NCI-H1105 (cell line): ENCODE measurements at places on chromosomes 5 and 9.

GRCh38 chr5:95842854-95843544, 20.5 kb upstream of the GLRX start:
- no peak for DNase-seq

GRCh38 chr9:82706786-82707185, 356.2 kb downstream of the RASEF start:
- DNase-seq = no peak

DNA sequence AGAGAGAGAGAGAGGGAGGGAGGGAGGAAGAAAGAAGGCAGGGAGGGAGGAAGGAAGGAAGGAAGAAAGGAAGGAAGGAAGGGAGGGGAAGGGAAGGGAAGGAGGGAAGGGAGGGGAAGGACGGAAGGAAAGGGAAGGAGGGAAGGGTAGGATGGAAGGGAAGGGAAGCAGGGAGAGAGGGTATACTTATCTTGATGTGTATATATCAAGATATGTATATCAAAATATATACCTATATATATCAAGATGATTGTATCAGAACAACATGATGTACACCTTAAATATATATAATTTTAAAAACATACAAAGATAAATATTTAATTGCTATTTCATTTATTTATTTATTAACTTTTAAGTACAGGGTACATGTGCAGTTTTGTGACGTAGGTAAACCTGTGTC, 96.8 kb upstream of the ADAMTS16 start:
- DNase-seq = no peak

GRCh38 chr9:93710370-93710723, 134.0 kb downstream of the PHF2 start:
- DNase-seq = no peak

DNA sequence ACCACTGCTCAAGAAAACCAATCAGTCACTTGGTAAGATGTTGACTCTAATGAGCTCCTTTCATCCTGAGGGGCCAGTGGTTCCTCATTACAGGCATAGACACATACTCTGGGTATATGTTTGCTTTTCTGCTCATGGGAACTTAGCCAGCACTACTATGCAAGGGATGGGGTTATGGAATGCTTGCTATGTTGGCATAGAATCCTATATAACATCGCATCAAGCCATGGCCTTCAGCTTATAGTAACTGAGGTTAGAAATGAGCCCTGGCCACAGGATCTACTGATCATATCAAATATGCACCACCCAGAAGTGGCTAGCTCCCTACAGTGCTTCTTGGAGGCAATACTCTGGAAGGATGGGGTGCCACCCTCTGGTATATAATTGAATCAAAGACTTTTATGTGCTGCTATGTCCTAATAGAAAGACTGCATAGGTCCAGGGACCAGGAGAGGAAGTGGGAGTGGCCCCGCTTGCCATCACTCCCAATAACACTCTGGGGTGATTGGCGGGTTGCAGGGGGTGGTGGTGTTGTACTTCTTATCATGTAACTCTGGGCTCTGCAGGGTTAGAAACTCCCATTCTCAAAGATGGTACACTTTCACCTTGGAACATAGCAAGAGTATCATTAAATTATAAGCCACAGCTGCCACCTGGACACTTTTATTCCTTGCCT, 70.3 kb downstream of the ZNF366 start:
- no peak for DNase-seq

- peak; percentile 16 for DNase-seq
Measured at GRCh38 chr9:121075251-121076036, 689 bp downstream of the CNTRL start.

GRCh38 chr5:75891736-75892135, 174.5 kb upstream of the POC5 start:
- no peak for DNase-seq

DNA sequence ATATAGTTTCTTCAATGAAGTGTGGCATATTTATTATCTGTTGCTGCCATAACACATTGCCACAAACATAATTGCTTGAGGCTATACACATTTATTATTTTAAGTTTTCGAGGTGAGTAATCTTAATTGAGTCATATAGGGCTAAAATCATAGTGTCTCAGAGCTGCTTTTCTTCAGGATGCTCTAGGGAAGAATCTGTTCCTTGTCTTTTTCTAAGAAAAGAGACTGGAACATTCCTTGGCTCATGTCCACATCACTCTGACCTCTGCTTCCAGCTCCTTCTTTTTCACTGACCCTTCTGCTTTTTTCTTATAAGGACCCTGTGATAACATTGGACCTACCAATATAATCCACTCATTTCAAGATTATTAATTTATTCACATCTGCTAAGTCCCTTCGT, 632.4 kb upstream of the TYRP1 start:
- DNase-seq = no peak

DNA sequence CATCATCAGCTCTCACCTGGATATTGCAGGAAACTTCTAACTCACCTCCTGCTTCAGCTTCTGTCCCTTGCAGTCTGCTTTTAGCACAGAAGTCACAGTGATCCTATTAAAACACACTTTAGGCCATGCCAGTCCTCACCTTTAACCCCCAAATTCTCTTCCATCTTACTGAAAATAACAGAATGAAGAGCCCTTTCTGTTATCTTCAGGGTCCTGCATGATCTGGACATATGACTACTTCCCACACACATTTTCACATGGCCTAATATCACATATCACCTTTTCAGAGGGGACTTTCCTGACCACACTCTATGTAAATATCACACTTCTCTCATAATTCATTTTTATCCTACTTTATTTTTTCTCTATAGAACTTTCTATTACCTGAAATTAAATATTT, 550.6 kb upstream of the CLINT1 start:
- no peak for DNase-seq

DNA sequence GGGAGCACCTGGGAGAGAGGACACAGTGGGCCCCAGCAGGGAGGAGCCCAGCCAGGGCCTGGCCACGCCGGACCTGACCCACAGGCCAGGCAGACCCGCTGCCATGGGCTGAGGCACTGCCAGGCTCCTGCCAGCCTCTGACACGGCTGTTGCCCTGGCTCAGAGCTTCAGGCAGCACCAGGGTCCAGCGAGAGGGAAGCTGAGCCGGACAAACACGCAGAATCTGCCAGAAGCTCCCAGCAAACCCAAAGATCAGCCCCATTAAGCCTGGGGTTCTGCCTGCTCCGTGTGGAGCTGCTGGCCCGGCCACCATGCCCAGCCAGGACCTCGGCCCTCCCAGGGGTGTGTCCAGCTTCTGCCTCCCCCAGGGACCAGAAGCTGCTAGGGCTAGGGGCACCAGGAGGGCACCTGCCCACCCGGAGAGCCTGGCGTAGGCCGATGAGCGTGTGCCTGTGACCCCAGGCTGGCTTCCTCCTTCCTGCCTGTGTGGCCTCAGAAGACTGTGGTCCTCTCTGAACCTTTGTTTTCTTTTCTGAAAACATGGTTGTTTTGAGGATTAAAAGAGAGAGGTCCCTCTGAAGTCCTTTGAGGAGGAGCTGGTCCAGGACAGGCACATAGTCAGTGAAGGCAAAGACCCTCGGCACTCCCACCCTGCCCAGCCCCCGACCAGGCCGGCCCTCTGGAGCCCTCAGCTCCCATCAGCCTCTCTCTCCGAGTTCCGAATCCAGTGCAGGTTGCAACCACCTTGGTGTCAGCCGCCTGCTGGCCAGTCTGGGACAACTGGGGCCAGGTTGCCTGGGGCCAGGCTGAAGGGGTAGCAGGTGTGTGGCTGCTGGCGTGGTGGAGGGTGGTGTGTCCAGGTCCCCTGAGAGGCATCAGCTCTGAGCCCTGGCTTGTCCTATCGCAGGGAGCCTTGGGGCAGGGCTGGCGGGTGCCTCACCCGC, 39.6 kb downstream of the KCNT1 start:
- no peak for DNase-seq

DNA sequence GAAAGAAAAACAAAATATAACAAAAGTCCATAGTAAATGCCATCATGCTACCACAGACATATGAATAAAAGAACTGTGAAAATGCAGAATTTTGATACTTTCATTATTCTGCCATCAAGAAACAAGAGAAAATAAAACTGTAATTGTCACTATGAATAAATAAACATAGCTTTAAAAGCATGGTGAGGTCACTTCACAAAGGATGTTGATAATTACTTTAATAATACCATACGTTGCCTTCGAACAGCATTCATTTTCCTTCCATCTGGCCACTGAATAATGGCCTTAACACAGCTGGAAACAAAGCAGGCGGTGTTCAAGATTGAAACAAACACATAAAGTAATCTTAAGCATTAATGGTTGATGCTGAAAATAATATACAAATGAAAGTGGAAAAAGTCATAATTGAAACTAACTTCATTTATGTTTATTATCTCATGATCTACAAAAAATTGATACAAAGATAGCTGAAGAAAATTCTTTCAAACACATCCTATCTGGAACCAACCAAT, 102.0 kb downstream of the AGTPBP1 start:
- DNase-seq = peak; percentile 10

DNA sequence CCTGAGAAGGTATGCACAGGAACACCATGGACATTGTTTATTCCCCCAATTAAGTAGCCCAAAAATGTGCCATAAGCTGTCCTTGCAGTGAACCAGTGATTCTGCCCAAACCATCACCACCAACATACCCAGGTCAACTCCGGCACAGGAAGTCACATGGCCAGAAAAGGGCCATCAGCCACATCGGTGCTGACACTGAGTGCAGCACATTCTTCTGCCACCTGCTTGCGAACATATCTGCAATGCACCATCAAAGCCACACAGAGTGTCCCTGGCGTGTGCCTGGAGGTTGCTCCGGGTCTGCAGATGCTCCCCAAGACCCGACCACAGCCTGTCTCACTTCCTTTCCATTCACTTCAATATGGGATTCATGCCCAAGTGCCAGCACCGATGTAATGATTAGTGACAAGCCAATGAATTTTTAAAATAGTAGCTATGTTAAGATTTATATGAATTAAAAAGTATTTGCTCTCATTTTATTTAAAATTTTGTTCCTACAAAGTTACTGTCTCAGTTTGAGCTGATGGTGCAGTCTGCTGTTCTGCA, 37.6 kb downstream of the SYK start:
- DNase-seq = no peak

DNA sequence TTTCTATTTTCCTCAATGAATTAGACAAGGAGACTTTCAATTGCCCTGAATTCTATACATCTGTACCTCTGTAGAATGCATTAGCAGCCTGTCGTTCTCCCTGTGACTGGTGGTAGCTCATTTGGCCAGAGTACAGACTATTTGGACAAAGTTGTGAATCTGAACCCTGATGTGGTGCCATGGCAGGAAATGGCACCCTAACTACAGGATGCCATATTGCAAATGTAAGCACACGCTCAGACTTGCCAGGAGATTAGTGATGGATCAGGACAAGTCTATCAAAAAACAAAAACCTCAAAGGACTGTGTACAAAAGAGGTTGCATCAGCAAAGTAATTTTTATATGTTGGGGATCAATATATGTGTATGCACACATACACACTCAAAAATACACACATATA, 58.3 kb downstream of the SVEP1 start:
- DNase-seq = no peak

DNA sequence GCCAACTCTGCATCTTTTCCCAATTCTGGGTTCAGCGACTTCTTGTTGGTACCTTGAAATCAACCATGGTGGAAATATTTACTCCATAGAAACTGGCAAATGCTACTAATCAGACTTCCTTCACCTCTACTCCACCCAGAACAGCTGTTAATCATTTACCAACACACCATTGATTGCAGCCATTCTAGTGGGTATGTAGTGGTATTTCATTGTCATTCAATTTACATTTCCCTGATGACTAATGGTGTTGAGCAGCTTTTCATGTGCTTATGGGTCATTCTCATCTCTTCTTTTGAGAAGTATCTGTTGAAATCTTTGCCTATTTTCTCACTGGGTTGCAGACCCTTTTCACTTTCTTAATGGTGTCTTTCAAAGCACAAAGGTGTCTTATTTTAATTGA, 122.4 kb upstream of the MSX2 start:
- no peak for DNase-seq

- DNase-seq = no peak
Measured at GRCh38 chr9:113503613-113504211, 40.2 kb downstream of the RGS3 start.

DNA sequence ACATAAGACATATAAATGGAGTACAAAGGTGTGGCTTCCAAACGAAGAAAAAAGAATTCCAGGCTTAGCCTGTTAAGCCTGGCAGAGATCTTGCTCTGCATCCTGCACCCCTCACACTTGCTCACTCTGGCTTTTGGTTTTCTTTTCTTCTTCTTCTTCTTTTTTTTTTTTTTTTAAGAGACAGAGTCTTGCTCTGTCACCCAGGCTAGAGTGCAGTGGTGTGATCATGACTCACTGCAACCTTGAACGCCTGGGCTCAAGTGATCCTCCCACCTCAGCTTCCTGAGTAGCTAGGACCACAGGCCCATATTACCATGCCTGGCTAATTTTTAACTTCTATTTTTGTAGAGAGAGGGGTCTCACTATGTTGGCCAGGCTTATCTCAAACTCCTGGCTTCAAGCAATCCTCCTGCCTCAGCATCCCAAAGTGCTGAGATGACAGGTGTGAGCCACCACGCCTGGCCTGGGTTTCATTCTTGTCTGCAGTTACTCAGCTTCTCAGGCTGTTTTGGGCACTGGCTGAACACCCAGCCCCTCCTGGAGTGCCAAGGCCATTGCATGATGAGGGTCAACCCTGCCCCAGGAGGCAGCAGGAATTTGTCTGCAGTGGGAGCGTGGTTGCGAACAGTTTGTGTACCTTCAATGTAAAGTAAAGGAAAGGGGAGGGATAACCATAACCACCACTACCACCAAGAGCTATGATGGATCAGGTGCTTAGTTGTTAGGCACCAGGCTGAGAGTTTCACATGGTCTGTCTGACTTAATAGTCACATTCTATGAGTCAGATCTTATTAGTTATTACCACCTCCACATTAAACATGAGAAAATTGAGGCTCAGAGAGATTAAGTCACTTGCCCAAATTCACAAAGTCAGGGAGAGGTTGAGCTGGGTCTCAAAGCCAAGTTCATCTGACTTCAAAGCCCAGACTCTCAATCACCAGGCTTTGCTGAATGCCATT, 219.2 kb upstream of the PANK3 start:
- no peak for DNase-seq

DNA sequence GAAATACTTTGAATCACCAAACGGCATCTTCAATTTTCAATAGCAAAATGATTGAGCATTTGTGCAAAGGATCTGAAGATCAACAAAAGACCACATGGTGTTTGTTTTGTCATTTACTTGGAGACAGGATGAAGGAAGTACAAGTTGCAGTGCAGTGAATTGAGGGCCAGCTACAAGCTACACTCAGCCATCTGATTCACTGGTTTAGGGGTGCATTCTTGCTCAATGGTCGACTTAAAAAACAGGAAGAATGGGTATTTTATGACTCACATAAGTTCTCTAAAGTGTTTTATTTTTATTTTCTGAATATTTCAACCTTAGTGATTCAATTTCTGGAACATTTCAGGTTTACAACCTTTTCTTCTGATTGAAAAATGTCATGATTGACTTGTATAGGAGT, 412.1 kb upstream of the ADAMTSL1 start:
- no peak for DNase-seq

DNA sequence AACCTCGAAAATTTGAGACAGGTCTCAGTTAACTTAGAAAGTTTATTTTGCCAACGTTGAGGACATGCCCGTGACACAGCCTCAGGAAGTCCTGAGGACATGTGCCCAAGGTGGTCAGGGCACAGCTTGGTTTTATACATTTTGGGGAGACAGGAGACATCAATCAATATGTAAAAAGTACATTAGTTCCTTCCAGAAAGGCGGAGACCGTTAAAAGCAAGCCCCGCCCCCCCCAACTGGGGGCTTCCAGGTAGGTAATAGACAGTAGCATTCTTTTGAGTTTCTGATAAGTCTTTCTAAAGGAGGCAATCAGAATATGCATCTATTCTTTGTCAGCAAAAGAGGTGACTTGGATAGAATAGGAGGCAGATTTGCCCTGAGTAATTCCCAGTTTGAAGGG, 599 bp upstream of the MOCS2 start:
- DNase-seq = no peak
